C1 segment of cervical spinal cord (tissue), 14 donors: ENCODE measurements at places on chromosomes 2 and 18.

- DNase-seq = no peak
Observed at GRCh38 chr2:238650536-238650935, 197.3 kb upstream of the TWIST2 start.

- no peak for DNase-seq
Observed at GRCh38 chr2:182077448-182078142, 91.9 kb downstream of the PPP1R1C start.

- no peak for DNase-seq
Observed at GRCh38 chr2:161090411-161090810, 69.8 kb upstream of the TANK start.

GRCh38 chr18:3067165-3067661 lies 54.3 kb upstream of the LPIN2 start:
- DNase-seq = no peak

DNA sequence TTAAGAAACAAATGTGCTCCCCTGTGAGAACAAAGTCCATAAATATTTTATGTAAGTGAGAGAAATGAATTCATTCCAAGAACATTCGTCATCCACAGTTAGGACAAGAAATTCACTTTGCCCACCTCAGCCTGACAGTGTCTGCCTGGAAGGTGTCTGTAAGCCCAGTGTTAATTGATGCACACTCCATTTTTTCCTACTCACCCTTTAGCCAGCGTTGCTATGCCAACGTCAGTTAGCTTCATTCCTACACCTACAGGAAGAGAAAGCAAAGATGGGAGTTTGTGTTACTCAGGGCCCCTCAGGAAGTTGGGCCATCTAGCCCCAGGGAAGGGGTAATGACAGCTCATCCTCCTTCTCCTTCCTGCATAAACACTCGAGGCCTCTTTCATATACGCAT lies 131.0 kb downstream of the ALPK2 start:
- DNase-seq = no peak

DNA sequence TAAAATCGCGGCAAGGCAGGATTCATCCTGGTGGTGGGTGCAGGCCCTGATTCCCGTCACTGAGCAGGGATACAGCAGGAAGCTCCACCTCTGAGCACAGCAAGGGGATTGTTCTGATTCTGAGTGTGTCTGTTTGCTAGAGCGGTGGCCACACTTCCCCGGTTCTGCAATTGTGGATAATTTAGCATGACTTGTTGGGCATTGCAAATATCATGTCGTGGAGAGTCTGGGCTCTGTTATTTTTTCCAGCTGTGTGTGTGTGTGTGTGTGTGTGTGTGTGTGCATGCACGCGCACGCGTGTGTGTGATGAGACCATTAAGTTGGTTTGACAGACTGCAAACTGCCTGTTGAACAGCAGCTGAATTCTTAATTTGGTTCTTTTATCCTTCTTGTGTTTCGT lies 4.1 kb upstream of the TMEM18 start:
- no peak for DNase-seq

DNA sequence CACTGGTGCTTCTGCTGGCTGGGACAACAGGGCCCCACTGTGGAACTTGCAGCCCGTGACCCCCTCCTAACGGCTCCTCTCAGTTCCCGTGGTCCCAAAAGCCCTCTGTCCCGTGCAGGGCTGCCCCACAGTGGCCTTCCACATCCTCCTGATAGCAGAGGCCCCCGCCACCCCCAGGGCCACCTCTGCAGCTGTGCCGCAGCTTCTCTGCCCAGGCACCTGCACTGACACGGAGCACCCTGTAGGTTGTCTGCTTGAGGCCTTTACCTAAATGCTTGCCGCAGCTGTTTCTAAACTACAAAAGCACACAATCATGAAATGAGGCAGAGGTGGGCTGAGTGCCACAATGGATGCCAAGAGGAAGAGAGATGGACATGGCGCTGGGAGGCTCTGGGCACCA lies 13.5 kb upstream of the GRHL1 start:
- DNase-seq = no peak
